H9 (cell line): ENCODE measurements at places on chromosomes 4 and X. TPM values are rescaled to one million over a fixed set of nuclear protein-coding genes. Genes with fewer than 3 reads are reported as not detected.

The GPR173 gene
- total RNA-seq: 4.5 and 5.4 TPM in 2 replicates

The TMEM271 gene
- 0.09 TPM in 1 of 2 replicates, not detected in the other for total RNA-seq

The LANCL3 gene
- 0.26 and 0.48 TPM in 2 replicates for total RNA-seq

The UGT2B10 gene
- total RNA-seq: not detected in 2 replicates

The SMIM31 gene
- not detected in 2 replicates for total RNA-seq

The ZDHHC9 gene
- total RNA-seq: 20.2 and 21.0 TPM in 2 replicates

GRCh38 chr4:137194670-137195069 is 337.6 kb downstream of the PCDH18 start:
- no peak for DNase-seq
- no peak overlapping the region for H3K27ac ChIP-seq
- H3K27me3 ChIP-seq: no peaks in the 10 kb centered on the region
- no peaks in the 10 kb centered on the region for H3K36me3 ChIP-seq

DNA sequence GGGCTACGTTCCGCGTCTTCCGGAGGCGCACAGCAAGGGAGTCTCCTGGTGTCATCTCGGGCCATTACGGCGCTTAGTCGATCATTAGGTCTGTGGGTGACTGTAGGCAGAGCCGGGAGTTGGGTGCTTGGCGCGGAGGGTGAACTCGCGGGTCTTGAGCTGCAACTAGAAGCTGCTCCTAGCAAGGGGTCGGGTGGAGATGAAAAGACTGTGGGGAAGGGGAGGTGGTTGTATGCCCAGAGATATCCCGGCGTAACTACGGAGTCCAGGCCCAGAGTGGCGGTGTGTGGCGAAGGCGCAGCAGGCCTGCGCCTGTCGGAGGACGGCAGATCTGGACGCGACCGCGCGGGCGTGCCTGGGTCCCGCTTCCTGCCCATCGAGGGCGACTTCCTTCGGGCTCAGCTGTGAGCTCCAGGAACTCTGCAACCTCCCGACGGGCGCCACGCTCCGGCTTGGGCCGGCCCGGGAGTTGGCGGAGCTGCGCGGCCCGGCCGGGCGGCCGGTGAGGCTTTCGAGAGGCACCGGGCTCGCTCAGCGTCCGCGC is 2.7 kb upstream of the NKX3-2 start:
- peak overlapping the region; percentile 86 for H3K4me3 ChIP-seq
- DNase-seq: peak; percentile 80
- no peaks in the 10 kb centered on the region; the same call in 2 of the 3 replicates for H3K36me3 ChIP-seq
- no peak overlapping the region for H3K27ac ChIP-seq
- peaks cover 45% of the 10 kb centered on the region for H3K27me3 ChIP-seq

DNA sequence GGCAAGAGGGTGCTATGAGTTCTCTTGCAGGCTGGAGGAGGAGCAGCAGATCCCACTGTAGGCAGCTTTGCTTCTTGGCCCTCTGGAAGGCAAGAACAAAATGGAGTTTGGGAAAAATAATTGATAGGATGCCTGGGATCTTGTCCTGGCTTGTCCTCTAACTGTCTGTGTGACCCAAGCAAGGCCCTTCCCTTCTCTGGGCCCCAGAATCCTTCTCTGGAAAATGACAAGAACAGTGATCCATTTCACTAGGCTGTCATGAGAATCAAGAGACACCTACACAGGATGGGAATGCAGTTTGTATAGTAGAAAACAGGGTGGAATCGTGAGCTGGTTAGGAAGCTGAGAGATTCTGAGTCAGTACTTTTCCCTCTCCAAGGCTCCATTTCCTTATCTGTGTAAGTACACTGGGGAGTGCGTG is 133.3 kb downstream of the PJA1 start:
- H3K27me3 ChIP-seq: no peaks in the 10 kb centered on the region
- no peaks in the 10 kb centered on the region for H3K36me3 ChIP-seq
- H3K4me1 ChIP-seq: peaks cover 7% of the 10 kb centered on the region; the same call in 1 of the 2 replicates

GRCh38 chr4:110020139-110020538 is 107.5 kb downstream of the EGF start:
- H3K4me3 ChIP-seq: no peak overlapping the region
- H3K4me1 ChIP-seq: peaks cover 2% of the 10 kb centered on the region; the same call in 1 of the 2 replicates
- DNase-seq: no peak
- H3K27me3 ChIP-seq: no peaks in the 10 kb centered on the region
- peaks cover 6% of the 10 kb centered on the region; the same call in 2 of the 3 replicates for H3K36me3 ChIP-seq

GRCh38 chr4:54234497-54235205 is 5.6 kb downstream of the PDGFRA start:
- no peaks in the 10 kb centered on the region for H3K4me1 ChIP-seq
- DNase-seq: no peak
- H3K27ac ChIP-seq: no peak overlapping the region
- 0 out of 3 replicates have a peak overlapping the region, but pooled peaks have one; percentile 44 for H3K4me3 ChIP-seq
- H3K36me3 ChIP-seq: peaks cover 11% of the 10 kb centered on the region

- H3K36me3 ChIP-seq: peaks cover 3% of the 10 kb centered on the region
- no peak for DNase-seq
- H3K27ac ChIP-seq: no peak overlapping the region
- no peaks in the 10 kb centered on the region for H3K27me3 ChIP-seq
- H3K4me3 ChIP-seq: no peak overlapping the region
These were observed 42.3 kb upstream of the SLC7A3 start for GRCh38 chrX:70973221-70973620.

DNA sequence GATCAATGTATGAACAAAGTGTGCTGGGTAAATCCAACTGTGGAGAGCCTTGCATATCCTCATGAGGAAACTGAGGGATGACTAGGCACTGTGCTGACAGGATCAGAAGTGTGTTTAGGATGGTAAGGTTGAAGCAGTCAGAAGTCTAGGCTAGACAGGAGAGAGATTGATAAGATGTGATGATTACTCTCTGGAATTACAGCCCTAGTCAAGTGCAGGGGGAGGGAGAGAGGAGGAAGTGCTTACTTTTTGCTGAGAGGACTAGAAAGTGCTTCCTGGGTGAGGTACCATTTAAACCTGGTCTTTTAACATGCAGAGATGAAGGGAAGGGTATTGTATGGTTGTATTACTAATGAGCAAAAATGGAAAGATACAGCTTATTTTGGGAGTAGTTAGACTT is 23.7 kb downstream of the FHIP1A start:
- H3K36me3 ChIP-seq: no peaks in the 10 kb centered on the region; the same call in 2 of the 3 replicates
- H3K4me1 ChIP-seq: peaks cover 11% of the 10 kb centered on the region
- no peak overlapping the region for H3K4me3 ChIP-seq
- no peaks in the 10 kb centered on the region for H3K27me3 ChIP-seq
- H3K27ac ChIP-seq: peak overlapping the region; percentile 27
- DNase-seq: no peak

DNA sequence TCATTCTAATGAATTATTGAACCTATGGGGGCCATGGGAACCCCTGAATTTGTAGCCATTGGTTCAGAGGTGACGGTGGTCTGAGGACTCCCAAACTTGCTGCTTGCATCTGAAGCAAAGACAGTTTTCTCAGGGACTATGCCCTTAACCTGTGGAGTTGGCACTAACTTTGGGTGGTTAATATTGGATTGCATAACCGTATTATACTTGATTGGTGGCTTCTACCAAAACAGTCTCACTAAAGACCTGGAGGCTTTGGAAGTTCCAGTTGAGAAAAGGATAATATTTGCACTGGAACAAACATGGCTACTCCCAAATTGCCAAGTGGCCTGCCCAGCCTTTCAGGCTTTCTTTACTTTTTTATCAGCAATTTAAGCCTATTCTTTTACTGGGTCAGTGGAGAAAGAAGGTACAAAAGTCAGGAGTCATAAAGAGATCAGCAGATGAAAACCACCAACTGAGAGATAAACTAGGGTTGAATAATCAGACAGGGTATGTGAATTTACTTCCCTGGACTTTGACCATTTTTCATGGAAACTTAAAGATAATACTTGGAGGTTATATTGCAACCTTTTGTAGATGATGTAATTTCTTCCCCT is 7.9 kb upstream of the KLHL8 start:
- no peaks in the 10 kb centered on the region for H3K4me1 ChIP-seq
- no peaks in the 10 kb centered on the region for H3K27me3 ChIP-seq
- no peak overlapping the region for H3K27ac ChIP-seq
- H3K36me3 ChIP-seq: no peaks in the 10 kb centered on the region
- DNase-seq: no peak
- no peak overlapping the region for H3K4me3 ChIP-seq

GRCh38 chrX:154426916-154427770 is 1.3 kb upstream of the ATP6AP1 start:
- DNase-seq: no peak
- H3K27ac ChIP-seq: no peak overlapping the region
- peaks cover 23% of the 10 kb centered on the region for H3K36me3 ChIP-seq
- H3K4me1 ChIP-seq: no peaks in the 10 kb centered on the region
- no peaks in the 10 kb centered on the region for H3K27me3 ChIP-seq

GRCh38 chrX:46710927-46711623 is 47.8 kb downstream of the SLC9A7 start:
- no peak overlapping the region for H3K27ac ChIP-seq
- H3K4me3 ChIP-seq: no peak overlapping the region
- H3K27me3 ChIP-seq: no peaks in the 10 kb centered on the region
- DNase-seq: no peak
- no peaks in the 10 kb centered on the region for H3K4me1 ChIP-seq

- DNase-seq: no peak
- H3K27me3 ChIP-seq: no peaks in the 10 kb centered on the region
- H3K27ac ChIP-seq: no peak overlapping the region
- no peaks in the 10 kb centered on the region for H3K4me1 ChIP-seq
- no peak overlapping the region for H3K4me3 ChIP-seq
- H3K36me3 ChIP-seq: no peaks in the 10 kb centered on the region
These were observed 246.4 kb downstream of the ZNF674 start for GRCh38 chrX:46298821-46299220.

- H3K27ac ChIP-seq: no peak overlapping the region
- H3K27me3 ChIP-seq: no peaks in the 10 kb centered on the region
- no peaks in the 10 kb centered on the region for H3K36me3 ChIP-seq
- DNase-seq: no peak
- H3K4me1 ChIP-seq: no peaks in the 10 kb centered on the region
These were observed 44.5 kb upstream of the PGRMC2 start for GRCh38 chr4:128332081-128332480.

DNA sequence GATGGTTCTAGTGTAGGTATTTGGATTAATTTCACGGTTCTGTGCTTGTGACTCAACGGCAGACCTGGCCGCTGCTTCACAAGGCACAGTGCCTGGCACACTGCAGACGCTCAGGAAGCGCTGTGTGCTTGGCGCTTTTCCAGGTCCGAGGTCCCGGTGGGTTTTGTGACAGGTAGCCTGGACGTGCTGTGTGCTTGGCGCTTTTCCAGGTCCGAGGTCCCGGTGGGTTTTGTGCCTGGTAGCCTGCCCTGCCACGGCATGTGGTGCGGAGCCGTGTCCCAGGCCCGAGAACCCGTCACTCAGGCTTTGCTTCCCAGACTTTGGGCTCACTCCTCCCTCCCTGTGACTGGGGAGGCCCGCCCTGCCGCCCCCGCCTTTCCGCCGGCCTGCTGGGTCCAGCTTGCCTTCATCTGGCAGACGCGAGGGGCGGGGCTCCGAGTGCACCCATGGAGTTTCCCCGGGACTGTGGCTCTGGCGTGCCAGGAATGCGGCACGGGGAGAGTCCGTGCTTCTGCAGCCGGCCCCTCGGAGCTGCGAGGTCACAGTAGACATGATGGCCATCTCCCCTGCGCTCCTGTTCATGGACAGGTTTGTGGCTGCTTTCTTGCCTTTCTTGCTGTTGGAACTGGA is 44.2 kb downstream of the TBC1D14 start:
- H3K36me3 ChIP-seq: no peaks in the 10 kb centered on the region
- peak overlapping the region; percentile 55; the same call in 2 of the 3 replicates for H3K4me3 ChIP-seq
- no peak overlapping the region for H3K27ac ChIP-seq
- H3K27me3 ChIP-seq: no peaks in the 10 kb centered on the region

- H3K27me3 ChIP-seq: no peaks in the 10 kb centered on the region
- no peaks in the 10 kb centered on the region for H3K4me1 ChIP-seq
- H3K4me3 ChIP-seq: no peak overlapping the region; the same call in 2 of the 3 replicates
- no peak for DNase-seq
- no peak overlapping the region for H3K27ac ChIP-seq
- H3K36me3 ChIP-seq: no peaks in the 10 kb centered on the region
These were observed 80.0 kb downstream of the KCTD8 start for GRCh38 chr4:44368413-44369167.

GRCh38 chrX:34332334-34332733 is 200.2 kb upstream of the FAM47A start:
- no peak overlapping the region for H3K4me3 ChIP-seq
- no peaks in the 10 kb centered on the region for H3K4me1 ChIP-seq
- H3K27ac ChIP-seq: no peak overlapping the region
- peaks cover 7% of the 10 kb centered on the region for H3K36me3 ChIP-seq

- H3K4me1 ChIP-seq: 0 out of 2 replicates have a peak, but pooled peaks cover 2% of the 10 kb centered on the region
- no peak overlapping the region for H3K4me3 ChIP-seq
- H3K27ac ChIP-seq: no peak overlapping the region
- peak; percentile 50 for DNase-seq
These were observed 70.9 kb downstream of the PDHA2 start for GRCh38 chr4:95910749-95911148.

GRCh38 chr4:149790172-149790907 is 25.3 kb downstream of the IQCM start:
- H3K27ac ChIP-seq: no peak overlapping the region
- H3K4me3 ChIP-seq: no peak overlapping the region
- no peaks in the 10 kb centered on the region for H3K36me3 ChIP-seq
- no peaks in the 10 kb centered on the region for H3K27me3 ChIP-seq
- H3K4me1 ChIP-seq: no peaks in the 10 kb centered on the region

- H3K4me3 ChIP-seq: no peak overlapping the region
- H3K36me3 ChIP-seq: peaks cover 20% of the 10 kb centered on the region
- no peaks in the 10 kb centered on the region for H3K27me3 ChIP-seq
- no peaks in the 10 kb centered on the region for H3K4me1 ChIP-seq
- DNase-seq: no peak
These were observed 1.8 kb downstream of the ZNF674 start for GRCh38 chrX:46543441-46543840.

DNA sequence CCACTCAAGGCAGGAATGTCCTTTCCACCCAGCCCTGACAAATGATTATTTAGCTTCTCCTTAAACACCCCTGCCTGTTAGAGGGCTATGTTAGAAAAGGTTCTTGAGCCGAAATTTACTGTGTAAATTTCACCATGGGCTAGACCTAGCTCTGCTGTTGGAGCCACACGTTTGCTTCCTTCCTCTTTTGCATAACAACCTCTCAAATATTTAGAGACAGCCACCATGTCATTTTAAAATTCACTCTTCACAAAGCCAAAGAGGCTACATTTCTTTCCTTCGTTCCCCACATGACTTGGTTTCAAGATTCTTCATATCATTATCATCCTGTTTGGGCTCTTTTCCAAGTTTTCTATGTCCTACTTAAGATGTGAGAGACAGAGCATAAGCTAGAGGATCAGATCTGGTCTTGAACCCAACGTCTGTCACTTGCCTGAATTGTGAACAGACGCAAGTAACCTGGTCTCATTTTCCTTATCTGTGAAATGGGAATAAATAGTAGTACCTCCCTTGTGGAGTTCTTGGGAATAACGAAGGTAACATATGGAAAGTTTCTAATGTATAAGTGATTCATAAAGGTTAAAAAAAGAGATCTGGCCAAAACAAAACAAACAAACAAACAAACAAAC is 6.7 kb downstream of the DOCK11 start:
- H3K27me3 ChIP-seq: peaks cover 5% of the 10 kb centered on the region; the same call in 1 of the 2 replicates
- peaks cover 7% of the 10 kb centered on the region; the same call in 1 of the 2 replicates for H3K36me3 ChIP-seq
- peaks cover 2% of the 10 kb centered on the region; the same call in 1 of the 2 replicates for H3K4me1 ChIP-seq
- no peak overlapping the region for H3K4me3 ChIP-seq
- DNase-seq: no peak

GRCh38 chr4:104128031-104128849 is 366.5 kb downstream of the CXXC4 start:
- no peaks in the 10 kb centered on the region for H3K4me1 ChIP-seq
- no peaks in the 10 kb centered on the region for H3K27me3 ChIP-seq
- DNase-seq: no peak
- H3K36me3 ChIP-seq: no peaks in the 10 kb centered on the region
- no peak overlapping the region for H3K4me3 ChIP-seq
